NCI-H460 (cell line): ENCODE measurements at places on chromosomes 2 and 18.

- DNase-seq, result no peak
Observed at GRCh38 chr18:24972577-24972976, 379.4 kb downstream of the ZNF521 start.

- no peak for DNase-seq
Observed at GRCh38 chr2:39640681-39641080, 25.0 kb upstream of the TMEM178A start.

DNA sequence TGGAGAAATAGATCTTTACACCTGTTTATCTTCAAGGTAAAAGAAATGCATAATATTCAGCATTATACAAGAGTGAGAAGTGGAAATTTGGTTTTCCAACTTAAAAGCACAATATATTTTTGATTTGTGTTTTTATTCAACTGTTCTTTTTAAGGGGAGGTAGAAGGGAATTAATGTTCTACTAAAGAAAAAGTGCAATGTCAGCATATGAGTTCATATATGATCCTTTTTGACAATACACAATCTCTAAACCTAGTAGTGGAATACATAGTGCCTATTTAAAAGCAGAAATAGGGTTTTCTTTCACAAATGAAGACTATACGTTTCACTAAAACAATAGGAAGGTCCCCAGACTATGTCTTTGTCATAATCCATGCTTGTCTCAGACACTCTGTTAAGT, 63.2 kb upstream of the ATP5MC3 start:
- DNase-seq, result no peak

DNA sequence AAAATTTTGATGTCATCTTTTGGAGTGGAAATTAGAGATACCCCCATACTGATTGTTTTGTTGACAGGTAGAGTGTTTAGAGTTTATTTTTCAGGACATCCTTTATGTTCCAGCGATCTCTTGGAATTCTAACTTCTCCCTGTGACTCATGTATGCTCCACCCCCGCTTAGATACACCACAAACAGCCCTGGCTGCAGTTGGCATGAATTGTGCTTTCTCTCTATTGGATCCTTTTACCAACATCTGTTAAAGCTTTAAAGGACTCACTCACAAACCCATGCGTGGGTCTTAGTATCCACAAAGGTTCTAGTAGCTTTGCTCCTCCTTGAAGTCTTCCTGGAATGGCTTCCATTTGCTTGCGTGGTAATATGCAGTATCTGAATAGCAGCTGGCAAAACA, 409.5 kb upstream of the POU3F3 start:
- no peak for DNase-seq

- no peak for DNase-seq
Observed at GRCh38 chr2:133240491-133241223, 327.6 kb downstream of the NCKAP5 start.

GRCh38 chr2:46800625-46801349, 114.8 kb downstream of the MCFD2 start:
- no peak for DNase-seq

GRCh38 chr2:216661639-216662375, 28.6 kb downstream of the IGFBP2 start:
- no peak for DNase-seq

GRCh38 chr2:74019516-74019915, 34.8 kb downstream of the TET3 start:
- no peak for DNase-seq

- DNase-seq, result no peak
Observed at GRCh38 chr2:207805566-207806226, 36.0 kb upstream of the FZD5 start.

GRCh38 chr2:55705027-55705653, 11.5 kb upstream of the PNPT1 start:
- DNase-seq, result no peak

DNA sequence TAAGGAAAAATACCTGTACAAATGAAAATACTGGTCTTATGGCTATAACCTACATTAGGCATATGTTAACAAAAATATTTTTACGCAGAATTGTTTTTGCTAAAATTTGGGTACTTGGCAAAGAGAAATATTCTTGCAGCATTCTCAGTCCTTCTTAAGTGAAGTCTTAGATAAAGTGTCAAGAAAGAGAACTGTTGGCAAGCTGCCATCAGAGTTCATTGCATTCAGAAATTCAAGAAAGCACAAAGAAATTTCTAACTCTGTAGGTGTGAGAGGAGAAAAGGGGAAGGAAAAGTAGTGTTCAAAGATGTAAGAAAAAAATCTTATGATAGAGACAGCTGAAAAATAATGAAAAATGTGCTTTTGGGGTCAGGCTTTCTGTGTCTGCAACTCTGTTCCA, 86.7 kb downstream of the IRS1 start:
- no peak for DNase-seq

- no peak for DNase-seq
Observed at GRCh38 chr2:109417701-109418335, 195.9 kb downstream of the SEPTIN10 start.

GRCh38 chr2:148653437-148653836, 8.9 kb downstream of the EPC2 start:
- no peak for DNase-seq

GRCh38 chr2:9144046-9144445, 62.6 kb upstream of the ASAP2 start:
- no peak for DNase-seq
